ENCODE measurements at places on chromosomes 11 and 22. TPM values are rescaled to one million over a fixed set of nuclear protein-coding genes. Genes with fewer than 3 reads are reported as not detected.

MRGPRX2 gene
- not detected for total RNA-seq

SGSM1 gene
- not detected for total RNA-seq

APLNR gene
- total RNA-seq, result not detected

TRPM5 gene
- not detected for total RNA-seq

NPAS4 gene
- not detected for total RNA-seq

ADM2 gene
- total RNA-seq, result 3.7 TPM

C11orf86 gene
- not detected for total RNA-seq

Data from bronchial epithelial cell (primary cell).